SHP77 (cell line): ENCODE measurements at places on chromosomes 1 and 21.

GRCh38 chr1:20410503-20410902, 75.5 kb downstream of the CAMK2N1 start:
- no peak for DNase-seq

DNA sequence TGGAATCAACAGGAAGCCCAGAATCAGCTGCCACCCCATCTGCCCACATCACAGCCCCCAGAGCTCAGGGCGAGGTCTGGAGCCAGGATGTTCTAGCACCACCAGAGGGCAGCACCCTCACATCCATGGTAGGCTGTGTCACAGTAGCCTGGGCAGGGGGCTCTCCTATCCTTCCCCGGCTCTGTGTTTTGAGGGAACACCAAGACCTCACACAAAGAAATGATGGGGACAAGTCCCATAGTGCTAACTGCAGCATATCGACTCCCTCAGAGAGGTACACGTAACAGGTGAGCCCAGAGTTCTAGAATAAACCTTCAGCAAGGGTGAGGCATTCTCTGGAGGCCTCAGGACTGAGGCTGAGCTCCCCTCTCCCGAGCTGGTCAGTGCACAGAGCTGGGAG, 2.3 kb upstream of the KCNC4 start:
- DNase-seq, result peak; percentile 58

DNA sequence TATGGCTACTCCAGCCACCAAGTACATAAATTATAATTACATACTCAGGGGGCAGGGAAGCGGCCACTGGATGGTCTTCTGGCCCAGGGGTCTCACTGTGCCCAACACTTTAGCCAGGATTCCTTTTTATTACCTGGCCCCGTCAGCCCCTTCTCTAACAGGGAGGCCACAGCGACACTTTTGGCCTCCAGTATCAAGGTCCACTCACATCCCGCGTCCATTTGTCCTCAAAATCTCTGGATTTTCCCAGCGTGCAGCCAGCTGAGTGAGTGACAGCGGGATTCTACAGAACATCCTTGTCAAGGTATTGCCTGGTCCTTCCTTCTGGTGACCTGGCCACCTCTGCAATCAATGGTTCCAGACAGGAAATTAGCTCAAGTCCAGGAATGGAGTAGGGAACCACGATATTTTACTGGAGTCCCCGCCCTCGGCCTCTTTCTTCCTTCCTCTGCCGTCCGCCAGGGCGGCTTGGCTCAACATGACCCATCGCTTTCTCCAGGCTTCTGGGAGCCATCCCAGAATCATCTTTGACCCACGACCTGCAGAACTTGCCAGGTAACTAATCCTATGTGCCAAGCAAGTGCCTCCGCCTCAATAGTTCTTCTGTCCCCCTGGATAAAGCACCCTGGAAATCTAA, 2.7 kb upstream of the COL6A2 start:
- DNase-seq, result no peak

DNA sequence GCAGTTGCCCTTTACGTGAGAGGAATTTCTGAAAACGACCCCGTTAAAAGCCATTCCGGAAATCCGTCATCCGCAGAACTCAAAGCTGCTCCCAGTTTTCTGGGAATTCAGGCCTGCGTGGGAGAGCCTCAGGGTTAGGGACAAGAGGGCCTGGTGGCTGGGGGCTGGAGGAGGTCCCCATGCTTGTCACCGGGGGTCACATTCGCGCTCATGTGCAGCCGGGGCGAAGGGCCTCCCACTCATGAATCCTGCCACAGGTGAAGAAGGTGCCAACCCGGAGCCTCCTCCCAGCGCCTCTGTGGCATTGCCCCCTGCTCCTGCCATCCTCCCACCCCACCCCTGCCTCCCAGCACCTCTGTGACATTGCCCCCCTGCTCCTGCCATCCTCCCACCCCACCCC, 98.3 kb downstream of the PRDM16 start:
- no peak for DNase-seq
